Stimulated activated CD8-positive, alpha-beta memory T cell treated with anti-CD3 and anti-CD28 coated beads, Interleukin-2, amount 100 ng/mL, for 48 hours (primary cell): ENCODE measurements at places on chromosomes 16 and 17.

- no peak for DNase-seq
Observed at GRCh38 chr17:14760719-14761411, 460.0 kb downstream of the HS3ST3B1 start.

- no peak for DNase-seq
Observed at GRCh38 chr17:66576473-66576872, 258.4 kb upstream of the CACNG5 start.

- DNase-seq, result no peak
Observed at GRCh38 chr17:13736916-13737315, 135.2 kb upstream of the HS3ST3A1 start.

DNA sequence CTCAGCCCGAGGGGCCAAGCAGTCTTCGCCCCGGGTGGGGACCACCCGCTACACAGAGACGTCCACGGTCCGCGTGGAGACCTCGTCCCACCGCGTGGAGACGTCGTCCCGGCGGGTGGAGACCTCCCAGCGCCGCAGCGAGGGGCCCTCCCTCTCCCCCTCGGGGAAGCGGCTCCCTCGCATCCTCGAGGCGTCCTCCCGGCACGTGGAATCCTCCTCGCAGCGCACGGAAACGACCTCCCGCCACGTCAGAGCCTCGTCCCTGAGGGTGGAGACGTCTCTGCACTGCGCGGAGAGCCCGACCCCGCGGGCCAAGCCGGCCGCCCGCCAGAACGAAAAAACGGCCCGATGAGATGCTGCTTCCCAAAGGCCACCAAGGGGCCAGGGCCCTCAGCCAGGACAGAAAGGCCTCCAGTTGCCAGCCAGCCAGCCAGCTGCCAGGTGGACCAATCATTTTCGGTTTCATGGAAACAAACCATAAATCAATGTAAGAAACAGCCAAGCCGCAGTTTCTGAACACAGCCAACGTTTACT lies 424 bp downstream of the C17orf100 start:
- DNase-seq, result no peak

- DNase-seq, result no peak
Observed at GRCh38 chr17:57935833-57936807, 19.1 kb downstream of the CUEDC1 start.
